ENCODE measurements at places on chromosomes 7 and 10.

DNA sequence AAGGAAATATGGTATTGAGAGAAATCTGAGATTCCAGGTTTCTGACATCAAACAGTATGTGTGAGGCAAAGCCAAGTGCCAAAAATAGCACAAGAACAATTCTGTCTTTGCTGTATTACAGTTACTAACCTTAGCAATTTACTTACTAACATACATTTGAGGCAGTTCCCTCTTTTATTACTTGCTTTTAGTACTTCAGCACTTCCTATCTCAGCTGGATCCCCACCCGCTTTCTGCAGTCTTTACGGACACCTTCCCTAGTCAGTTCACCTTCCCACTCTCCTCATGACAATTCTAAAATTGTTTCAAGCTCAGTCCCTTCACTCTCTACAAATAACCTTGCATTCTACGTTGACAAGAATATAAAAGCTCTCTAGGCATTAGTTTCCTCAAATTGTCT is 79.2 kb downstream of the ELAPOR2 start:
- no peak for DNase-seq

- no peak for DNase-seq
These were observed 55.2 kb downstream of the DIP2C start for GRCh38 chr10:634256-634655.

DNA sequence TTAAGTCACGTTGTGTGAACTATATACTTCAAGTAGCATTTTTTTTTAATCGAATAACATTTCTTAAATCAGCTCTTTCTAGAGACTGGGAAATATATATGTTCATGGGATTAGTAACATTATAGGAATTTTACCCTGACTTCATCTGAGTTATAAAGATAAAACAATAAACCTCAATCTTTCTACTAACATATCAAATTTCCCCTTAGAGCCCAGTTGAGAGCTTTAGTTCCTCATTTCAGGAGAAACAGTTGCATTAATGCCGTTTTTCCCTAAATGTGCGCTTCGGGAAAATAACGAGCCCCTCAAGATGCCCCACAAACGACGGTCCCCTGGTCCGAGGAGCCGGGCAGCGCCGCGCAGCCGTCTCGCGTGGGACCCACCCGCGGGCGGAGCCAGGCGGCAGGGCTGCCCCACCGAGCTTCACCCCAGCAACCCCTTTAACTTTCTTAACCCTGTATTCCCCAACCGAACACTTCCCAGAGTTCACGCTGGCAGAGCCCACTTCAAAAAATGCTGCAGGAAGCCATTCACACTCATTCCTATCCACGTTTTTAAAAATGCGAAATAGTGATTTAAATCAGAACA is 152.5 kb upstream of the YAE1 start:
- DNase-seq = no peak

DNA sequence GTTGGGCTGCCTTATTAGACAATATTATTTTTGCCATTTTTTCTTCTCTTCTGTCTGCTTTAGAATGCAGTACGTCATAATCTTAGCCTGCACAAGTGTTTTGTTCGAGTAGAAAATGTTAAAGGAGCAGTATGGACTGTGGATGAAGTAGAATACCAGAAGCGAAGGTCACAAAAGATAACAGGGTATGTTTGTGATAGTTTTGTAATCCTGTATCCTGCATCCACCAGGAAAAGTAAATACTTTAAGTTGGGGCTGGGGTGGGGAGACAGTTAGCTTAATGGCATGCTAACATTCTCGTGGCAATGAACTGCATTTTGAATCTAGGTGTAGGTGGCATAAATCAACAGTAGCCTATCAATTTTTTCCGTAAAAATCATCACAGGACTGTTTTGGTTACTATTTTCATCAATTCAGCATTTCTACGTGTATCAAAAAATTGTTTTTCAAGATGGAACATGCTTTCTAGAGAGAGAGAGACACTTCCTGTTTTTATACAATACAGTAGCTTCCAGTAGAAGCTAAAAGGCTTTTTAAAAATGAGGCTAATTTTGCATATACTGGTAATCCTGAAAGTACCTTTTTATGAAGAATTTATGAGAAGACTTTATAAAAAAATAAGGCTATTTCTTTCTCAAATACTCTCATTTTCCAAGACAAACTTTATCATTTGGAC is 247.5 kb downstream of the FOXP2 start:
- DNase-seq = no peak

- DNase-seq = peak; percentile 85
These were observed 26.5 kb downstream of the TNRC18 start for GRCh38 chr7:5396999-5397663.

DNA sequence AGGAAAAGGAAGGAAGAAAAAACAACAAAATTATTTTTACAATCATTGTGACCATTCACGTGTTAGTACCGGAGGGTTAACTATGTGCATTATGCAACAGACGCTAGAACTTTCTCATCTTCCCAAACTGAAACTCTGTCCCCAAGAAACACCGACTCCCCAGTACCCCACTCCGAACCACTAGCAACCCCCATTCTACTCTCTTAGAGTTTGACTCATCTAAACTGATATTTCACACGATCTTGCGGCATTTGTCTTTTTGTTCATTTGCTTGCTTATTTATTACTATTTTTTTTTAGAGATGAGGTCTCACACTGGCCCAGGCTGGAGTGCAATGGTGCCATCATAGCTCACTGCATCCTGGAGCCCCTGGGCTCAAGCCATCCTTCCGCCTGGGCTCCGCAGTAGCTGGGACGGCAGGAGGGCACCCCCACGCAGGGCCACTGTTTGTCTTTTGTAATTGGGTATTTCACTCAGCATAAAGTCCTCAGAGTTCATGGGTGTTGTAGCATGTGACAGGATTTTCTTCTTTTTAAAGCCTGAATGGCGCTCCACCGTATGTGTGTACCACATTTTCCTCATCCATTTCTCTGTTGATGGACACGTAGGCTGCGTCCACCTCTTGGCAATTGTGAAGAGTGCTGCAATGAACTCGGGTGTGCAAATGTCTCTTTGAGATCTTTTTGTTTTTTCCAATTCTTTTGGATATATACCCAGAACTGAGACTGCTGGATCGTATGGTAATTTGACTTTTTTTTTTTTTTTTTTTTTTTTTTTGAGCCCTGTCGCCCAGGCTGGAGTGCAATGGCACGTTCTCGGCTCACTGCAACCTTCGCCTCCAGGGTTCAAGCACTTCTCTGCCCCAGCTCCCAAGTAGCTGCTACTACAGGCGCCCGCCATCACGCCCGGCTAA is 9.5 kb downstream of the MNX1 start:
- no peak for DNase-seq

DNA sequence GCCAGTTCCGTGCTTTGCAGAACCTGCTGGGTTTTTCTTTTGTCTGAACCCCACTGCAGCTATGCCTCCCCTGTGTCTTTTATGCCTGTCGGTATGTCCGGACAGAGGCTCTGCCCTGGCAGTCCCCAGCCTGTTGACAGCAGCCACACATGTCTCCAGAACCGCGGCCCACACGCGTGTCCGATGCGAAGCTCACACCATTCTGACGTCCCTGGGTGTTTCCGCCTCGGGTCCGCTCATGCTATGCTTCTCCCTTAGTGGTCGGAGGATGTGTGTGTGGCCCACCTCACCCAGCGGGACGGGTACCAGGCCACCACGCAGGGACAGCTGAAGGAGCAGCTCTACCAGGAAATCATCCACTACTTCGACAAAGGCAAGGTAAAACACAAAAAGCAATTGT is 164.6 kb upstream of the NPS start:
- no peak for DNase-seq

GRCh38 chr7:2237109-2237602 is 4.4 kb upstream of the MAD1L1 start:
- DNase-seq = no peak

DNA sequence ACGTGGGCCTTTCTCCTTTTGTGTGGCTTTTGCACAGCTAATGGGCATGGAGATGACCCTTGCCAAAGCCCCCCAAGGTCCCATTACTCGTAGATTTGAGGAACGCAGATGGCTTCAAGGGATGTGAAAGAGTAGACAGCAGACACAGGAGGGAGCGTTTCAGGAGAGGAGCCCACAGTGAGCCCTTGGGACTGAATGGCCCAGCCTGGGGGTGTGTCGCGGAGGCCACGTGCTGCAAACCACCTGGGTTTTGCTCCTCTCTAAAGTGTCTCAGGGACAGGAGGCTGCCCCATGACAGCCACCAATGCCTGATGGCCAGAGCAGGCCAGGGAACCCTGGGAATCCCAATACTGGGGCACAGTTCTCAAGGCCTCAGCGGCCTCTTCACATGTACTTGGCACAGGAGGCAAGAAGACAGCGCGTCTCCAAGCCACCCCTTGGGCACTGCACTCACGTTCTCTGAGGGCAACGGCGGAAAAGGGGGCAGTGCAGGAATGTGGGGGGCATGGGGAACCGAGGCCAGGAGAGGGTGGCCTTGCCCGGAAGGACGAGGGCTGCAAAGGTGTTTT is 185.2 kb downstream of the WDR37 start:
- no peak for DNase-seq

- DNase-seq = no peak
These were observed 20.0 kb upstream of the SMO start for GRCh38 chr7:129168231-129169021.

- no peak for DNase-seq
These were observed 78.6 kb upstream of the GLI3 start for GRCh38 chr7:42315631-42316030.

GRCh38 chr7:138816650-138817049 is 18.7 kb upstream of the ATP6V0A4 start:
- no peak for DNase-seq

DNA sequence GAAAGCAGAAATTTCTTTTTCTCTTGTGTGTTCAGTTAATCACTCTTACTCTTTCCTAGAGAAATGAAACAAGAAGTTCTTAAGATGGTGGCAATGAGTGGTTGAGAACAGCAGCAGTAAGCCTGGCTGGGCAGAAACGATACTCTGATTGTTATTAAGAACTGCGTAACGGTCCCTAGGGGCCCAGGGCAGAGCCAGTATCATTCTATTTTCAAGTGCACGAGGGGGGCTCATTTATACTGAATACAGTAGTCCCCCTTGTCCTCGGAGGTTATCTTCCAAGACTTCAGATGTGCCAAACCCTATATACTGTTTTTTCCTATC is 64.9 kb downstream of the EEPD1 start:
- no peak for DNase-seq

GRCh38 chr10:70649526-70649925 is 22.8 kb upstream of the ADAMTS14 start:
- DNase-seq = no peak

- no peak for DNase-seq
These were observed 70.9 kb upstream of the SAMD8 start for GRCh38 chr10:75040576-75040975.

- DNase-seq = no peak
These were observed 24.9 kb downstream of the RPS24 start for GRCh38 chr10:78058562-78058961.

DNA sequence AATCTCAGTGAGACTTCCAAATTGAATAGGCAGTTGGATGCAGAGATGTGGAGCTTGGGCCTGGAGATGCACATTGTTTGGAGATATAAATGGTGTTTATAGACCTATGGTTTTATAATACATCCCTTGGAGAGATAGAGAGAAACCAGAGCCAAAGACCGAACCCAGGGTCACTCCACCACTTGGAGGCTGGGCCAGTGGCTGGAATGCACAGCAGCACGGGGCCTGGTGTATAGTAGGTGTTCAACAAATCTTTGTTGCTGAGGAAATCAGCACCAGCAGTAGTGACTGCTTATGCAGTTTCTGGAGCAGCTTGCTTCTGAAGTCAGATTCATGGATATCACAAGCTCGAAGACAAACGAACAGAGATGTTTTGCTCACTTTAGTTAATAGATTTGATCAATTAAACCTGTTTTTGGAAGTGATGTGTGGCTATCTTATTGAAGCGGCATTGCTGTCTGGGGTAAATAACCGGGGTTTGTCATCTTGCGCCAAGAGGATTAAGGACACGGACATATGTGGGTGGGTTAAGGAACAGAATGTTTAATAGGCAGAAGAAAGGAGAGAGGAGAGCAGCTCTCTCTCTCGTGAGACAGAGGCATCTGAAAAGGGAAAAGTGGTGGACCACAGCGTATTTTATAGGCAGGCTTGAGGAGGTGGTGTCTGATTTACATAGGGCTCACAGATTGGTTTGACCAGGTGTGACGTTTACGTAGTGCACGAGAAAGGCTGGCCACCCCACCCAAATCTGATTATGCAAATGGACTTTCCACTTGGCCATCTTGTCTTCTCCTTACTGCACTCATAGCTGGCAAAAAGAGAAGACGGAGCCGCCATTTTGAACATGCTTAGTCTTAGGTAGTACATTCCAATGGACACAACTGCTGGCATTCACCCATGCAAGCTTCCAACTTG is 11.1 kb downstream of the RBP4 start:
- DNase-seq = no peak

GRCh38 chr7:31002256-31002655 is 38.5 kb downstream of the GHRHR start:
- DNase-seq = no peak

DNA sequence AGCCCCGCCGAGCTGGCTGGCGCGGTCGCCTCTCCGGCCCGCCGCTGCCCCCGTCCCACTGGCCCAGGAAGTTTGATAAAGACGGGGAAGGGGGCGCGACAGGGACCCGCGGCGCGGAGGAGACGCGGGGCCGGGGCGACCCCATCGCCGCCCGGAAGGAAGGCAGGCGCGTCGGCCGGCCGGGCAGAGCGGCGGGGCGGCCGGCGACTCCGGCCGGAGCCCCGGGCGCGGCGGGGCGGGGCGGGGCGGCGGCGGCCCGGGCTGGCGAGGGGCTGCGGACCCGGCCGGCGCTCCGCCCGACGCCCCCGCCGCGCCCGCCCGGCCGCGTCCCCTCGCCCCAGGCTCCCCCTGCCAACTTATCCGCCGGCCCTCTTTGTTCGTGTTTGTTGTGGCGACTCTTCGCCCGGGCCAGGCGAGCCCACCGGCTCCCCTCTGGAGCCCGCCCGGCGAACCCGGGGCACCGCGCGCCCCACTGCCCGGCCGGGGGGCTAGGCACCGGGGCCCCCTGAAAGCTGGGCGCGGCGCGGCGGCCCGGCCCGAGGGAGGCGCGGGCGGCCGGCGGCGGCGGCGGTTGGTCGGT is 571 bp downstream of the KDM7A start:
- DNase-seq = peak; percentile 10

- DNase-seq = no peak
These were observed 8.3 kb downstream of the RABGEF1 start for GRCh38 chr7:66748791-66749190.

GRCh38 chr10:110739811-110740271 is 95.7 kb downstream of the RBM20 start:
- peak; percentile 5 for DNase-seq

DNA sequence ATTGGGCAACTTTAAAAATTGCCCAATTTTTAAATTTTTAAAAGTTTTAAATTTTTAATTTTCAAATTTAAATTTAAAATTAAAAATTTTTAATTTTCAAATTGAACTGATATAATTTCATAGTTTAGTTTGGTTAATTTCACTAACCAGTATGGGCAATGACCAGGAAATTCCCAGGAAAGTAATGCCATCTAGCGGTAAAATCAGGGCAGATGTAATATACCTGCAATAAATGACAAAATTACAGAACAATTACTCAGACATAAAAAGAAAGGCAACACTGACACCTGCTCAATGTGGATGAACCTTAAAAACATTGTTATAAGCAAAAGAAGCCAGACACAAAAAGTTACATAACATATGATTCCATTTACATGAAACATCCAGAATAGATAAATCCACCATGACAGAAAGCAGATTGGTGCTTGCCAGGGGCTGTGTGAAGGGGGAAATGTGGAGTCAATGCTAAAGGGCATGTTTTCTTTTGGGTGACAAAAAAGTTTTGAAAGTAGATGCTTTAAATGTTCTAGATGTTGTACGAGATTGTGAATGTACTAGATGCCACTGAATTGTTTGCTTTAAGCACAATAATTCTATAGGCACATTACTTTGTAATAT is 28.6 kb upstream of the SLC16A12 start:
- no peak for DNase-seq

All from stimulated activated CD4-positive, alpha-beta T cell treated with anti-CD3 and anti-CD28 coated beads, Interleukin-4, amount 100 ng/mL, for 4 hours (primary cell).